Dermis blood vessel endothelial cell (primary cell): ENCODE measurements at places on chromosomes 16 and 17. TPM values are rescaled to one million over a fixed set of nuclear protein-coding genes. Genes with fewer than 3 reads are reported as not detected.

The SLC16A13 gene
- 1.7 and 2.2 TPM in 2 replicates for total RNA-seq

The CHST4 gene
- not detected in 2 replicates for total RNA-seq

The MPP2 gene
- total RNA-seq: 0.34 and 0.84 TPM in 2 replicates

The KCNG4 gene
- total RNA-seq: not detected in 2 replicates

The KRTAP1-3 gene
- not detected in 2 replicates for total RNA-seq

The ABR gene
- total RNA-seq: 38.5 and 54.6 TPM in 2 replicates

The AOC3 gene
- total RNA-seq: 0.17 and 0.51 TPM in 2 replicates

The PRDM7 gene
- not detected in 2 replicates for total RNA-seq

The PDF gene
- 15.1 and 19.3 TPM in 2 replicates for total RNA-seq

The SULT1A4 gene
- 18.1 and 18.4 TPM in 2 replicates for total RNA-seq

The NHLRC4 gene
- total RNA-seq: 1.9 and 2.7 TPM in 2 replicates

The CD7 gene
- not detected in 2 replicates for total RNA-seq

The HOXB8 gene
- total RNA-seq: 1.2 and 4.1 TPM in 2 replicates

The PDK2 gene
- 12.3 and 20.8 TPM in 2 replicates for total RNA-seq

The ZNF821 gene
- 5.6 and 6.8 TPM in 2 replicates for total RNA-seq

The UBFD1 gene
- 105 and 132 TPM in 2 replicates for total RNA-seq

The ASPHD1 gene
- 0.47 TPM in 1 of 2 replicates, not detected in the other for total RNA-seq

The CES1 gene
- 0.34 TPM in 1 of 2 replicates, not detected in the other for total RNA-seq

The BRICD5 gene
- 1.3 and 4.4 TPM in 2 replicates for total RNA-seq

The ENGASE gene
- total RNA-seq: 6.8 and 19.6 TPM in 2 replicates
